ENCODE measurements at places on chromosomes 5 and 9.
A peak's percentile ranks its signal among the peaks of the same experiment; 100 is the strongest.

DNA sequence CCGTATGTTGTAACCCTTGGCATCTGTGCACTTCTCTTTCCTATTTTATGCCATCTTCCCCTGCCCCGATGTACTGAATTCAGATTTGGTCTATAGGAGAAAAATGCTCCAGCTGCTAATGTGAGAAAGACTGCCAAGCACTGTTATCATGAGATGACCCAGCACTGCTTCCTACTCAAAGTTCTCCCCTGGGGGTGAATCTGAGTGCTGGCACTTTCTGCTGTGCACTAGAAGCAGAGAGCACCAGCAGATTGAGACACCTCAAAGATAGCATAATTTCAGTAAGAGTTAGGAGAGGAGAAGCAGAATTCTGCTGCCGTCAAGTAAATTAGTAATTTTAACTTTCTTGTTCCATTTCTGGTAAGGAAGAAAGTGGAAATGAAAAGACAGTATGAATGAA is 92.8 kb upstream of the ACOT12 start:
- DNase-seq: no peak

DNA sequence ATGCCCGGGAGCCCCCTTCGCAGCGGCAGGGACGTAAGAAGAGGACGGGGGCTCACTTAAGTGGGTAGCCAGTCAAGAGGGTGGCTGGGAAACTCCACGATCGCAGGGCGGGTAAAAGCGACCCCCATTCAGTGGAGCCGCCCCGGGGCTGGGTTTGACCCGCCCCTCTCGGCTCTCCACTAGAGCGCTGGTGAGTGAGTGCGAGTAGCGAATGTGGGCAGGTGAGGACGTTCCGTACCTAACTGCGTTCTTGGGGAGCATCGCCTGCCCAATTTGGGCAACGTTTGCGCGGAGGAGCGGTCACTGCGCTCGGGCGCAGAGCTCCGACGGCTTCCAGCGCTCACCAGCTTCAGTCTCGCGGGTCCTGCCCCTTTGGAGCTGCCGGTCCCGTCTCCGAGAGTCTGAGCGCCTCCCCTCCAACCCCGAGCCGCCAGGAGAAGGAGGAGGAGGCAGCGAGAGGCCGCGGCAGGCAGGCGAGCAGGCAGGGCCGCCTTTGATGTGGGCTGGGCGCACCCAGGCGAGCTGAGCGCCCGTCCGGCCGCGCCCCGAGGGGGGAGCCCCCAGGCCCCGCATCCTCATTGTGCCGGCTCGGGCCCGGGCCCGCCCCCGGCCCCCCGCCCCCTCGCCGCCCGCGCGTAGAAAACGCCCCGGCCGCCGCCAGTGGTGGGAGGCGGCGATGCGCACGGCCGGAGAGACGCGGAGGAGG is at the start of gene FGF18:
TSS of gene FGF18 (plus strand) at position 666 of the 706 bp plus-strand sequence. CDS start 553 bp downstream, outside the sequence.
- peak; percentile 42 for DNase-seq

GRCh38 chr5:110251366-110251765 is 475.1 kb downstream of the TMEM232 start:
- DNase-seq: no peak

DNA sequence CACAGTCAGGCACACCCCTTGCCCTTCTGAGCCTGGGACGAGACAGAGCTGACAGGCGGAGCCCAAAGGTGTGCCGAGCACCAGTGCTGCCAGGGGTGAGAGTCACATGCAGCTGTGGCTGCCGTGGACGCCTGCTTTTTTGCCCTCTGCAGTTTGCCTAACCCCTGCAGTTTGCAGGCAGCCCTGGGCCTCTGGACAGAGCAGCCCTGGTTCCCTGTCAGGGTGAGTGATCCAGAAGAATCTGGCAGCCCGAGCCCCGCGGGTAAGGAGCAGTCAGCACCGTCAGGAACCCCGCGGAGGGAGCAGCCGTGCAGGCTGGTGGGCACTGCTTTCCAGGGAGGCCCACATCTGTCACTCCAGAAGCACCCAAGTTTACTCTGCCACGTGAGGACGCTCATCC is 30.3 kb downstream of the CEP72 start:
- DNase-seq: no peak

GRCh38 chr5:58987193-58987592 is 404.3 kb downstream of the RAB3C start:
- DNase-seq: no peak

DNA sequence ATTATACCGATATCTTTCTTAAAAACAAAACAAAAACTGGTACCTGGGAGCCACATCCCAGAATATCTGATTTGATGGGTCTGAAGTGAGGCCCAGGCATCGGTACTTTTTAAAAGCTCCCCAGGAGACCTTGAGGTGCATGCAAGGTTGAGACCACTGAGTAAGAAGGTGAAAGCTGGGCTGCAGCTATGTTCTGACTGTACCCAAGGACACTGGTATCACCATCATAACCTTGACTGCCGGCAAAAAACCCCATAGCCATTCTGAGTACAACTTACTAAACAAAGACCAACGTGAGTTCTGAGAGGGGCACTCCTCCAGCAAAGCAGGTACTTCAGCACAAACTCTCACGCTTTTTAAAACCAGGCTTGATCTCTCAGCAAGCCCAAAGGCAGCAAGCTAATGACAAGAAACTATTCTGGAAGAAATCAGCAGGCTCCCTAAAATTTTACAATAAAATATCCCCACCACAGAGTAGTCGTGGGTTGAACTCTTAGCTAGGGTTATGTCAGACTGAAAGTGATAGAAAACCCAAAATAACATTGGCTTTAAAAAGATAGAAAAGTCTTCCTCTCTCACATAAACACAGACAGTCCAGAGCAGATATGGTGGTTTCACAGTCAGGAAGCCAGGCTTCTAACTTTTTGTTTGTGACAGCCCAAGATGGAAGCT is 263.9 kb downstream of the SAXO1 start:
- no peak for DNase-seq

- no peak for DNase-seq
These were observed 236.5 kb downstream of the ICE1 start for GRCh38 chr5:5658889-5659465.

- DNase-seq: no peak
These were observed 179.9 kb downstream of the GAS1 start for GRCh38 chr9:86767373-86767772.

DNA sequence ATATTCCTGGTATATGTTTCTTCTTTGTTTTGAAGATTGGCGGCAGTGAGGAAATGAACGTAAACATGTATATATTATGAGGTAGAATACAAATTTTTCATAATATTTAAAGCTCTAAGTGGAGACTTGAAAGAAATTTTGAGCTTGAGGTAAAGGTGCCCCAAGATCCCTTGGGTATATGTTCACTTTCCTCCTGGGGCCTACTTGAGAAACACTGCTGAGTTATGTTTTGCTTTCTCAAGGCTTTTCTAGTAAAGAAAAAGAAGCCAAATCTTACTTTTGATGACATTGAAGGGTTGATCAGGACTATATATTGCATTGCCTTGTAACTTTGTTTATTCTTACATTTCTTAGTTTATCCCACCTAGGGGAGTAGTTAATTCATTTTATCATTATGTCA is 30.7 kb downstream of the AP3S1 start:
- DNase-seq: no peak

DNA sequence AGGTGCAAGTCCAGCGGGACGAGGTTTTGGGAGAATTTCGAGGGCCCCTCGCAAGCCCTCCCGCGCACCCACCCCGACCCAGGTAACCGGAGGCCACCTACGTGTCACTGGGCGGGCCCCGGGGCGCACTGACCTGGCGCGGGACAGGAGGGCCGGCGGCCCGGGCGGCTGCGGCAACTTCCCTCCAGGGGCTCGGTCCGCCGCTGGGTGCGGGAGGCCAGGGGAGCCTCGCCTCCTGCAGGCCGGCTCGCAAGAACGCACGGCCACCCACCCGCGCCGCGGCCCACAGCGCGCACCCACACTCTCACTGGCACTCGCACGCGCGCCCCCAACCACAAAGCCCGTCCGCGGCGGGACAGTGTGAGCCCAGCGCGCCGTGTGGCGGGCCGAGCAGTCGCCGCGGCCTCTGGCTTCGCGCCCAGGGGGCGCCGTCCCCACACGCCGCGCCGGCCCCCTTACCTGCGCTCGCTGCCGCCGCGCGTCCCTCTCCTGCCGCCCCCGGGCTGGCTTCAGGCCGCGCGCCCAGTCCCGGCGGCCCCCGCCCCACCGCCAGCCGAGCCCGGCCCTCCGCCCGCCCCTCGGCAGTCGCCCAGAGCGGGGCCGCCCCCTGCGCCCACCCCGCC is 451 bp downstream of the LPAR1 start:
- DNase-seq: no peak

DNA sequence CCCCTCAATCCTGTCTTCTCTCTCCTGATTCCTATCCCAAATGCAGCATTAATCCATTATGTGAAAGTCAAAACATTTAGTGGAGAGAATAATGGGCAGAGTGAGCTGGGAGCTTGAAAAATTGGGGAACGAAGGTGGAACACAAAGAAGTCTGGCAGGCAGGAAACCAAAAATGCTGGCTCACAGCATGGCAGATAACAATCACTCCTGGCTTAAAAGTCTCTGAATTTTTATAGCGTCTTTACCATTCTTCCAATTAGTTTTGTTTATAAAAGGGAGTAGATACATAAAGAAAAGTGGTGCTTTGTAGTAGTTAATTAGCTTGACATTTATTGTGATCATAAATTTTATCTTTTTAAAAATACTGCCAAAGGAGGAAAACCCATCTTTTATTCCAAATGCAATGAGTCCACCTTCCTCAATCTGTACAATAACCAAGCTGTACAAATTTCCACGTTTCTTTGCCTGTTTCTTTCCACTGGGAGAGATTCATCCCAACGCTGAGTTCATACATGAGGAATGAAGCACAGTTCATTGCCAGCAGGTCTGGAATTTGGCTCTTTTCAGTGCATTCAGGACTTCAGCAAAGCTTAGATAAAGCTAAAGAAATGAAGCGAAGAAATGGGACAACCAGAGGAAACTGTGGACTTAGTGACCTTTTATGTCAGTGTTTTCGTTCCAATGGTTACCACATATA is 174.7 kb downstream of the HMHB1 start:
- no peak for DNase-seq

DNA sequence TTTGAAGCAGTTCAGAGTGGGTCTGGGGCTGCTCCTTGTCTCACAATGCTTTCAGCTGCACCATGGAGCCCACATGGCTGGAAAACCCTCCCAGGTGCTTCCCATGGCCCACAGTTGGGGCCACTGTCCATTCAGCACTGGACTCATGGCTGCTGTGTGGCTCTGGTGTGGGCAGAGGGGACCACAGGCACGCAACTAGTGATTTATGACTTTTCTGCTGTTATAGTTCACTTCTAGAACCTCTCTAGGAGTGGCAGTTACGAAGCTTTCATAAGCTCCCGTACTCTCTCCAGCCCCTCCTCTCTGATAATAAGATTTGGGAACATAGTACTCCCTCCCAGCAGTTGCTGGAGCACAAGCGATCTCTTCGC is 29.0 kb downstream of the GLRA1 start:
- DNase-seq: no peak

DNA sequence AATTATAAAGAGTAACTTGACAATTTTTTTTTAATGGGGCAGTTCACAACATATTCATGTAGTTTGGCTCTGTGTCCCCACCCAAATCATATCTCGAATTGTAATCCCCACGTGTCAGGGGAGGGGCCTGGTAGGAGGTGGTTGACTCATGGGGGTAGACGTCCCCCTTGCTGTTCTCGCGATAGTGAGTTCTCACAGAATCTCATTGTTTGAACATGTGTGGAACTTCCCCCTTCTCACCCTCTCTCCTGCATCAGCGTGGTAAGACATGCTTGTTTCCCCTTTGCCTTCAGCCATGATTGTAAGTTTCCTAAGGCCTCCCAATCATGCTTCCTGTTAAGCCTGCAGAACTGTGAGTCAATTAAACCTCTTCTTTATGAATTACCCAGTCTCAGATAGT is 40.7 kb downstream of the FBXW11 start:
- DNase-seq: no peak

GRCh38 chr5:107300721-107301327 is 369.9 kb downstream of the EFNA5 start:
- no peak for DNase-seq

- DNase-seq: no peak
These were observed 42.0 kb upstream of the KCNN2 start for GRCh38 chr5:114319821-114320220.

- DNase-seq: no peak
These were observed 147.4 kb upstream of the RPS23 start for GRCh38 chr5:82425591-82425990.

GRCh38 chr9:111897601-111898137 is 1.1 kb downstream of the UGCG start:
- DNase-seq: no peak

DNA sequence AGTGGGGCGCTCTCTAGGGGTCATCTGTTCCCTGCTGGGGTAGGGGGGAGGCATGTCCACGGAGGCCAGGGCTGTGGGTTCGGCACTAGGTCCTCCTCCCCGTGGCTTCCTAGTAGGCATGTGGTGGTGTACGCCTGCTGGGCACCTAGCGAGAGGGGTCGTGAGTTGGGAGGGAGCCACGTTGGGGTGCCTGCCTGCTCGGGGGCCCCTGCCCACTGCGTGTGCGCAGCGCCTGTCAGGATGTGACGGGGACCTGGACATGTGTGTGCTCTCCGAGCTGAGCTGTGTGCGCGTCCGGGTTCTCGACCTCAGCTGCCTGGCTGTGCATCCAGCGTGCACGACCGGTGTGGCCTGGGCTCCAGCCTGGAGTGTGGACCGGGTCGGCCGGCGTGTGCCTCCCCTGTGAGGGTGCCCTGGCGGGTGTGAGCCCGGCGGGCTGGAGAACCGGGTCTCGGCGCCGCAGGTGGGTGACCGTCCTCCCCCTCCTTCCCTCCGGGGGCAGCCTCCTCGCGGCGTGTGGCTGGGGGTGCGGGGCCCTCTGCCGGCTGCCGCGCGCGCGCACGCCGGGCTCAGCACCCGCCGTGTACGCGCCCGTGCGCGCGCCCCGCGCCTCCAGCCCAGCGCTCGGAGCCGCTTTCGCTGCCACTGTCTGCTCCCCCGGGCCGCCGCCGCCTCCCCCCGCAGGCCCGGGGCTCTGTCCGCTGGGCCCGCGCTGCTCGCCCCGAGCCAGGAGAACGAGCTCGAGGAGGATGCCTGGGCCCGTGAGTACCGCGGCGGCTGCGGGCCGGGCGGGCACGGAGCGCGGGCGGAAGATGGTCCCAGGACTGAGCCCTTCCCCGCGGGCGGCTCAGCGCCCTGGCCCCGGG is at the start of gene PRR7:
TSS of gene PRR7 (plus strand) at position 615 of the 866 bp plus-strand sequence. CDS start 8,254 bp downstream, outside the sequence.
- DNase-seq: peak; percentile 80

DNA sequence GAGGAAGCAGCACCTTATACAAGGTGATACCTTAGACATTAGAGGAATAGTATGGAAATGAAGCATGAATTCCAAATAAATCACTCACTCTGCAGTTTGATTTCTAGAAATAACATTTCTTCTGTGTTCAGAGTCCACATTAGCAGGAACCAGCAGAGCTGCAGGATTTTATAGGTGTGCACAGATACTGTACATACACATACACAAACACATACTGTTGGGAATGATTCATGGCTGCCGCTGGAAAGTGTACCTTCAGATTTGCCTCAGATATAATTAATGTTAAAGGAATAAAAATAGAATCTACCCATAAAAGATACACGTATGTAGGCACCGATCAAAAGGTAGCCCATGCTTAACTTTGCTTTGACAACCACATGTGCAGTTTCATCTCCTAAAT is 578.1 kb downstream of the CSNK1G3 start:
- no peak for DNase-seq
